ENCODE measurements at places on chromosomes 12 and 14. TPM values are rescaled to one million over a fixed set of nuclear protein-coding genes. Genes with fewer than 3 reads are reported as not detected.

RPL6 gene
- 2,259 TPM for total RNA-seq

DNA sequence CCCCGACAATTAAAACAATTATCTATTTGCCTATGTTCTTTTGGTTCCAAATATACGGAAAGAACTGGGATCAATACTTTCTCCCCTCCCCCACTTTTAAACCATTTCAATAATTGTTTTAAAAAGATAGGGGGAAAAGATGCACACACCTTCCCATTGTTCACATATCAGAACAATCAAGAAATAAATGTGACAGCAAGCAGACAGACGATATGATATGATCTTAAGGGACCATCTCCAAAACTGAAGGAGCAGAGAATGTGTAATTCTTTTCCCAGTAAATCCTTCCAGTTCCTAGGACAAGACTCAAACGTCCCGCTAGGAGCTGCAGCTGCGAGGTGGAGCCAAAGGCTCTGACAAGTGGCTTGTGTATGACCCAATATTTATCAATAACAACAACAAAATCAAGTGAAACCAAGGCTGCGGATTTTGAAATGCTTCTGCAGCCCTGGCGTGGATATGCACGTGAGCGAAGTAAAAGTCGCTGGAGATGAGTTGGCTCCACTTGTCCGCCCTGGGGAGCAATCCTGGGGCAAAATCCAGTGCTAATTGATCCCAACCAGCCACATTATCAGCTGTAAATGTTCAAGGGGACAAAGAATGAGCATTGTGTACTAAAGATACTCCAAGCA, 8.2 kb upstream of the FOXG1 start:
- H3K27ac ChIP-seq = no peak overlapping the region
- H3K36me3 ChIP-seq = no peaks in the 10 kb centered on the region

GRCh38 chr14:24794644-24795305, 160.8 kb upstream of the GZMB start:
- H3K36me3 ChIP-seq = no peaks in the 10 kb centered on the region
- no peaks in the 10 kb centered on the region for H3K27me3 ChIP-seq
- H3K4me3 ChIP-seq = no peak overlapping the region
- H3K27ac ChIP-seq = no peak overlapping the region
- H3K4me1 ChIP-seq = no peaks in the 10 kb centered on the region

DNA sequence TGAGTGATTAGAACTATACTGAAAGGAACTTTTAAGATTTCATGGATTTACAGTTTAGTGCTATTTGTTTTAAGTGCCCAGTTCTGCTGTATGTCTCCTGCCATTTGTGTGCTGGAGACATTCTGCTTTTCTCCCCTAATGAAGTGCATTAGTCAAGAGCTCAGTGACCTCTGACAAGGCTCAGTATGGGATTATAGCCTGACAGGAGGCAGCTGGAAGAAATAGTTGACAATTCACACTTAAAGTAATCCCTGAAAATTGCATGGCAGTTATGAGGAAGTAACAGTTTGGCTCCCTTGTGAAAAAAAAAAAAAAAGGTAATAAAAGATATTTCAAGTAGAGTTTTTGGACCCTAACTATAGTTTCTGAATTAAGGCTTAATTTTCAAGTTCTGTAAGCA, 70.3 kb downstream of the ALX1 start:
- no peak overlapping the region for H3K27ac ChIP-seq
- no peaks in the 10 kb centered on the region for H3K4me1 ChIP-seq
- no peak for DNase-seq
- no peak overlapping the region for H3K4me3 ChIP-seq
- H3K36me3 ChIP-seq = no peaks in the 10 kb centered on the region

Data from Karpas-422 (cell line).